ENCODE measurements at places on chromosomes 5 and 9.

DNA sequence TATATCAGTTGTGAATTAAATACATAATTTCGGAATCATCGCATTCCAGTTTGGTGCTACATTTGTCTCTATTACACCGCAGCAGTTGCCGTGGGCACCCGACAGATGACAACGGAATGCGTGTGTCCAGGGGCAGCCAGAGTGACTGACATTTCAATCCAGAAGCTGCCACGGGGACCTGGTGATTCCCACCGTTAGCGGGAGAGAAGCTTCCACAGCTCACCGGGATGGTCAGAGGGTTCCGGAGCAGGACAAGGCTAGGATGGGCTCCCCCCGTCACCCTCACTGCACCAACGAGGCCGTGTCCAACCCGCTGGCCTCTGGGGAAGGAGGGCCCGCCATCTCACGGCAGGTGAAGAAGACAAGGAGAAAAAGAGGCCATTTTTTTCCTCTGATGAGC is 86.8 kb downstream of the GTF3C4 start:
- no peak for DNase-seq

- no peak for DNase-seq
Observed at GRCh38 chr9:136107953-136108647, 10.6 kb downstream of the TMEM250 start.

DNA sequence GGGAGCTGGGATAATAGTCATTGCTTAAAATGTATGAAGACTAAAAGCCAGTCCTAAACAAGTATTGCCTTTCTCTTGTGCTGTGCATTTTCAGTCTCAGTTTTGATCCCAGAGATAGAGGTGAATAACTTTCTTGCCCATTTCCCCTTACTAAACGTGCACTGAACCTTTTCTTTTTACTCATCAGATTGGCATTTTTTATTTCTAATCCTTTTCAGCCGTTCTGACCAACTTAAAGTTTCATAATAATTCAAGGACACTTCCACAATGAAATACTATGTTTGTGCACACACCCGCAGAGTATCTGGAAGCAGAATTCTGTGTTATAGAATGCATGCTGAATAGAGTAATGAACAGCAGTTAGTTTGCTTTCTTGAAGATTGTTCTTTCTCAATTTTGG is 343.6 kb downstream of the LRRC70 start:
- no peak for DNase-seq

DNA sequence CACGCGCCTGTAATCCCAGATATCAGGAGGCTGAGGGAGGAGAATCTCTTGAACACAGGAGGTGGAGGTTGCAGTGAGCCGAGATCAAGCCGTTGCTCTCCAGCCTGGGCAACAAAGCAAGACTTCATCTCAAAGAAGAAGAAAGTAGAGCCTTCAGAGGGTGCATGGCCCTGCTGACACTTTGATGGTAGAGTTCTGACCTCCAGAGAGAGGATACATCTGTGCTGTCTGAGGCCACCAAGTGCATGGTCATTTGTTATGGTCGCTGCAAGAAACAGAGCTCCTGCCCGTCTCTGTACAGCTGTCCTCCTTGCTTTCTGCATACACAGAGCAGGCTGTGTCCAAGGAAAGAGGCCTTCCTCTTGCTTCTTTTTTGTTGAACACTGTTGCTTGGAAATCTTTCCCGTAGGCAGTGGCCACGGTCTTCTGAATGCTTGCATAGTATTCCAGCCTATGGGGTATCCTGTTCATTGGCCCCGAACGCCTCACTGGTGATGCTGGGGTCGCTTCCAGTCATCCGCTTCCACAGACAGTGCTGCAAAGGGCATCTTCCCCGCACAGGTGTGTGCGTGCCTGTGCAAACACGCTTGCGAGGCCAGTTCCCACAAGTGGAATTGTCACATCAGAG is 36.8 kb upstream of the UNC5A start:
- DNase-seq: no peak

GRCh38 chr9:114957558-114957957 is 27.2 kb upstream of the TNFSF8 start:
- no peak for DNase-seq
